ENCODE measurements at places on chromosomes 13 and 19.

DNA sequence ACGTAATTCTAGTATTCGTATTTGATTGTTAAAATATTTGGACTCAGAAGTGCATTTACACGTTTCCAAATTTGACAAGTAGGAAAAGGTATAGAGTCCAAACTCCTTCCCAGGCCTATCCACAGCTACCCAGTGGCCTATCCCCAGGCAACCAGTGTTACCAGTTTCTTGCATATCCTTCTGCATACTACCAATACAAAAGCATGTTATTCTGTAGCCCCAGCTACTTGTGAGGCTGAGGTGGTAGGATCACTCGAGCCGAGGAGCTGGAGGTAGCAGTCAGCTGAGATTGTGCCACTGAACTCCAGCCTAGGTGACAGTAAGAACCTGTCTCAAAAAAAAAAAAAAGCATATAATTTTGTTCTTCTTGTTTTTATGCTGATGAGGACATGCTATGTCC, 67.1 kb downstream of the LRCH1 start:
- no peak for DNase-seq

GRCh38 chr19:359653-359925, 15.0 kb upstream of the MIER2 start:
- no peak for DNase-seq

DNA sequence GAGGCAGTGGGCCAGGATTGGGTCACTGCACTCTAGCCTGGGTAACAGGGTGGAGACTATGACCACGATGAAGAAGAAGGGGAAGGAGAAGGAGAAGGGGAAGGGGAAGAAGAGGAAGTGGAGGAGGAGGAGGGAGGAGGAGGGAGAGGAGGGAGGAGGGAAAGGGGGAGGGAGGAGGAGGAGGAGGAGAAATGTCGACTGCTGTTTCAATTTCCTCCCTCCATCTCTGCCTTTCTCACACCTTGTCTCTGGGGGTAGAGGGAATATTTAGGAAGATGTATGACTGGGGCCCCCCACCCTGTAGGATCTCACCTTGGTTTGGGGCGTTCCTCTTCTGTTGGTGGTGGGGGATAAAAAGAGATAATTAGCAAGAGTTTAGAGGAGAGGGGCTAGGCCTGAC, 3.8 kb downstream of the TNNT1 start:
- no peak for DNase-seq

DNA sequence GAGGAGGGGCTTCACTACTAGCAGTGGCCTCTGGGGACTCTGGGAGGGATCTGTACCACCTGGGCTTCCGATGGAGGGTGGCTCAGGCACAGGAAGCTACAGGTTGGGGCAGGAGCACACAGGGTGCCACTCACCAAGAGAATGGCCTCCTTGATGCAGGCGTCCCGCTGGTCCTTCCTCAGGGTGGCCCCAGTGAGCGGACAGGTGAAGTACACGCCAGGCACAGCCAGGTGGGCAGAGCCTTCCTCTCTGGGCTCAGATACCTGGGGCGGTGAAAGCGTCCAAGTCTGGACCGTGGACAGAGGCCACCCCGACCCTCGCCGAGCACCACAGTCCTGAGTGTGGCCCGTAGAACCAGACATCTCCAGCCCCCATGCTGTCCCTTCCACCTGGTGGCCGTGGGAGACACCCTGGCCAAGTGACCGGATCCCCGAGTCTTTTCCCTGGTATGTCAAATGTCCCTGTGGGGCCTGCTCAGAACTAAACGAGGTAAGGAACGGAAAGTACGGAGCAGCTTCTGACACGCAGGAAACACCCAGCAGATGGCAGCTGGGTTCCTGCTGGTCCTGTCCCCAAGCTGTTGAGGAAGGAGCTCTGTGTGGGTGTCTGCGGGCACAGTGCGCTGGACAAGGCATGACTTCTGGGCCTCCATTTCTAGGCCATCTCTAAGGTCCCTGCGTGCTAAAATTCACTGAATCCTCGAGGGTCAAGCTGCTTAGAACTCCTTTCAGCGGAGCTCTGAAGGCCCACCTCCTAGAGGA, 5.2 kb downstream of the UBXN6 start:
- no peak for DNase-seq

DNA sequence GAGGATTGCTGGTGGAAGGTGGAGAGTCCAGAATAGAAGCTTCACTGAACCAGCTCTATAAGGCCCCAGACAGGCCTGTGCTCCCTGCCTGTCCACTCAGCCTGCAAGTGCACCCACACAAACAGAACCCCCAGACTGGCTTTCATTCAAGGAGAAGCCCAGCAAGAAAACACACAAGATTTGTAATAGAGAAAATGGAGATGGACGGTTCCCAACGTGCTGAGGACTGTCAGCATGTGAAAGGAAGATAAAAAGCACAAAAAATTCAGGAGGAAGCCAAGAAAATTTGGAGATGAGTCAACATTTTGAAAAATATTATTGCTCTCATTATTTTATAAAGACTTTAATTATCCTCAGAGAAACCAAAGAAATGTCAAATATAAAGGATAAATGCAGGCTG, 218.2 kb upstream of the SLC10A2 start:
- DNase-seq: no peak

- DNase-seq: peak; percentile 78
Measured at GRCh38 chr19:35211545-35212230, 16.9 kb downstream of the FAM187B start.

- DNase-seq: no peak
Measured at GRCh38 chr13:48678316-48678715, 24.6 kb downstream of the CYSLTR2 start.

- no peak for DNase-seq
Measured at GRCh38 chr13:72390909-72391308, 336.5 kb downstream of the MZT1 start.

- no peak for DNase-seq
Measured at GRCh38 chr13:35566340-35566739, 89.9 kb upstream of the MAB21L1 start.

DNA sequence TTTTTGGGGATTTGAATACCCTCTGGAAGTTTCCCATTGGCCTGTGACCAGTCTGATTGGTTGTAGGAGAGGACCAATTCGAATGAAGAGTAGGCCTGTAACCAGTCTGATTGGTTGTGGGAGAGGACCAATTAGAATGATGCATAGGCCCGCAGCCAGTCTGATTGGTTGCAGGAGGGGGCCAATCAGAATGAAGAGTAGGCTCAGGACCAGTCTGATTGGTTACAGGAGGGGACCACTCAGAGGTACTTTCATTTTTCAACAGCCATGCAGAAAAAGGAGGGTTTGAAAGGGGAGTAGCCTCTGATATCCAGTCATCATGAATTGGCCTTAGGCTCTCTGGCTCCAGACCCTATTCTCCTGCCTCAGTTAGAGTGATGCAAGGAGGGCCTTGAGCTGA, 30.4 kb upstream of the SLC1A5 start:
- no peak for DNase-seq

DNA sequence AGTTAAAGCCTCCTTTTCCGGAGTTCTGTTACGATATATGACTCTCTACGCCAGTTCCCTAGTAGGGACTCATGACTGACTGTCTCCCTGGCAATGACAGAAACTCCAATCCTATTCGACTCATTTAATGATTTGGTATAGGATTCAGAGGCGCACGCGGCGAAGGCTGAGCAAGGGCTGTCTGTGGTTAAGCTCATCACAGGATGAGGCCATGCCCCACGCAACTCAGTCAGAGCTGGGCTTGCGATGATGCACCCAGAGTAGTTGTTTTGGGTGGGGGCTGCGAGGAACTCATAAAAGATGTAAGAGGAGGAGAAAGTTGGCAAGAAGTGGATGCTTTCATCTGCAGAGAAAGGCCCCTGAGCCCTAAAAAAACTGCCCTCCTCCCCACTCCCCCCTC, 468 bp upstream of the SERTM1 start:
- no peak for DNase-seq

- DNase-seq: no peak
Measured at GRCh38 chr13:41289463-41289881, 21.6 kb upstream of the NAA16 start.

- no peak for DNase-seq
Measured at GRCh38 chr19:1910177-1910576, 5.0 kb downstream of the ADAT3 start.

GRCh38 chr19:41352609-41353465, 885 bp downstream of the TGFB1 start:
- peak; percentile 73 for DNase-seq

DNA sequence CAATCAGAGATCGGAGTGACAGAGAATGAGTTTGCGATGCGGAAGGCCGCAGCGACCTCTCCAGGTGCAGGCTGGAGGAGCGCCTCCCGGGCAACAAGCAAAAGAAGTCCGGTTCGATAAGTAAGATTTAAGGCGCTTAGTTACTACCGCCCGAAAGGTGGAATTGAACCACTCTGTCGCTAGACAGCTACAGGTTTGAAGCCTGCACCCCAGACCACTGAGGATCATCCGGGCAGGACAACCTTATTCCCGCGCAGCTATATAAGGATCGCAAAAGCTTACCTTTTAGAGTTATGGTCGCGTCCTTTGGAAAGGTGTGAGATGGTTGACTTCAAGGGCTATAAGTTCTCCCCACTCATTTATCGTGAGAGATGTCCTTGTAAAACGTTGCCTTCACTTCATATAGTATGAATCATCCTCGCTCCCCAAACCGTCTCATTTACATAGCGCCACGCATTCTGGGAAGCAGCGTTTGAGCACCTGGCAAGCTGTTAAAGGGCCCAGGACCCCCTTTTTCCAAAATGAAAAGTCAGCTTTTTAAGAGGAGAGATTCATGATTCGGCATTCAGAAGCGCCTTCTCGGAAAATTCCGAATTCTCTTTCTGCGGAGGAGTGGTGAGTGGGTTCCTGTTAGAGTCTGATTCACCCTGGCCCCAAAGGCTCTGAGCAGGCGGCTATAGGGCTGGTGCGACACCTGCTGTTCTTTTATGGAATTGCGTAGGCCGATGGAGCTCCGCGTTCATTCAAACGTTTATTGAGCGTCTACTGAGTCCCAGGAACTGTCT, 10.8 kb downstream of the FOSB start:
- DNase-seq: peak; percentile 91

GRCh38 chr19:46251416-46251815, 21.9 kb downstream of the IGFL1 start:
- no peak for DNase-seq

DNA sequence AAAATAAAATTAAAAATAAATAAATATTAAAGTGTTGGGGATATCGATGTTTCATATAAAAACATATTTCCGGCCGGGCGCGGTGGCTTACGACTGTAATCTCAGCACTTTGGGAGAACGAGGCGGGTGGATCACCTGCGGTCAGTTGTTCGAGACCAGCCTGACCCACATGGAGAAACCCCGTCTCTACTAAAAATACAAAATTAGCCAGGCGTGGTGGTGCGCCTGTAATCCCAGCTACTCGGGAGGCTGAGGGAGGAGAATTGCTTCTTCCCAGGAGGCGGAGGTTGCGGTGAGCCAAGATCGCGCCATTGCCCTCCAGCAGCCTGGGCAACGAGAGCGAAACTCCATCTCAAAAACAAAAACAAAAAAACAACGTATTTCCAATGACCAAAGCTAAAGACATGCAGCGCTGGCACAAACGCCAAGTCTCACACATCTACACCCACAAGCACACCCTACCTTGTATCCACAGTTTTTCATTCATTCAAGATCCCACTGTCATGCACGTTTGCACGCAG, 907 bp downstream of the ZNF569 start:
- DNase-seq: no peak

DNA sequence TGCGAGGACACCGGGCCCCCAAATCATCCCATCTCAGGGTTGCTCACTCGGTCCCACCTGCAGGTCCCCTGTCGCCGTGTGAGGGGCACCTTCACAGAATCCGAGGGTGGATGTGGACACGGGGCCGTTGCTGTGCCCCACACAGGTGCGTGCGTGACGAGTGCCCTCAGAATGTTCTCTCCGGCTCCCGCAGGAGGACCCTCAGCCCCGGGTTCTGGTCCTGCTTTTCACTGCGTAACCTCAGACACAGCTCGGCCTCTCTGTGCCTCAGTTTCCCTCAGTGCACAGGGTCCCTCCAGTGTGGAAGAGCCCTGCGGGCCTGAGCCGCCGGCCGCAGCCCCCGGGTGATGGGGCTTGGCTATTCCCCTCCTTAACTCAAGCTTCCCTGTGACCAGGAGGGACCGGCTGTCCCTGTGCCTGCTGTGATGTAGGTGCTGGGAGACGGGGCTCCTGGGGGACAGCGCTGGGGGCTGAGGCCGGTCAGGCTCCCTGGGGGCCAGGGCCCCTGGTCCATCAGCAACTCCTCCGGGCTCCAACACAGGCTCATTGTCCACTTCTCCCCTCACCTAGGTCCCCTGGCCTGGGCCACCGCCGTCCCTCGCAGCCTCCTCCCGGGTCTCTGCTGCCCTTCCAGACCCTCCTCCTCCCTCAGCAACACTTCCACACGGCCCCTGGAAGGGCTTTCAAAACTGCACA, 4.8 kb downstream of the SHC2 start:
- no peak for DNase-seq

DNA sequence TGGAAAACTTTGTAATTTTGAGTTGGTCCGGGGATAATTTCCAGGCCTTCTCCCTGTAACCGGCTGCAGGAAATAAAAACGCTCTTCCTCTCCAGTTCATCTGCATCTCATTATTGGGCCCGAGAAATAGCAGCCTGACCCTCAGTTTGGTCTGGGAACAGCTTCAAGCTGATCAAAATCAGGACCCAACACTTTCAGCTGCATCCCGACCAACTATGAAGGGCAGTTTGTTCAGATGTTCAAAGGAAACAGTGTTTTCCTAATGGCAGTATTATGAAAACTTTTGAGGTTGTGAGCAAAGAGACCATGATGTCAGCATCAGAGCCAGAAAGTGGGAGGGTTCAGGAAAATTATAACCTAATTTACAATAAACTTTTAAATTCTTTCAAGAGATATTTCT, 35.7 kb downstream of the STK24 start:
- no peak for DNase-seq

DNA sequence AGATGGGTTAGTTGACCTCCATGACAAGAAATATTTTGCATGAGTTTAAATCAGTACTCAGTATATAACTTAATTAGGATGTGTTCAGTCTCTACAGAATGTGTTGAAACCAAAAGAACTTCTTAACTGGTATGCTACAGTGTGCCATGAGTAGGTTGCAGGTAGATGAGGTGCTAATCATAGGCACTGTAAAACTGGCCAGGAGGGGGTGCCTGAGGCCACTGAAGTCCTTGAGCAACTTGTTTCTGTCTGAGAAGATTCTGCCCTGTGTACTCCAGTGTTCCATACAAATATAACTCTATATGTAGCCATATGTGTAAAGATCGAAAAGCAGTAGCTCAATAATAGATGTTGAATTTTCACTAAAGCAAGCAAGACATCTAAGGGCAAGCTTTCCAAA, 549.2 kb upstream of the KLF12 start:
- no peak for DNase-seq

DNA sequence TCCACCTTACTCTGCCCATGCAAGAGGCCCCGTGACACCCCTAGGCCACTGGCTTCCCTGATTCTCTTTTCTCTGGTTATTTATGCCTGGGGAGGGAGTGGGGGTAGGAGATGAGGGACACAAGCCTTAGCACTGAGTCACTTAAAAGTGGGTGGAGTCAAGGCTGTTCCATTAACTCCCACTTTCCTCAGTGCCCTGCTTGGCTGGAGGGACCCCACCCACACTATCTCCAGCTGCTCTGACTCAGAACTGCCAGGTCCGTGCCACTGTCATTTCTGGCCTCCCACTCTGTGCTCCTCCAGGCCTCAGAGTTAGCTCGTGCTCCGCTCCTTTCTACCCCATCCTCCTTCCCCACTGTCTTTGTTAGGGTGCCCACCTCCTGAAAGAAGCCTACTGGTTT, 113.4 kb upstream of the UQCRFS1 start:
- DNase-seq: peak; percentile 16

GRCh38 chr13:41500511-41500910, 43.2 kb downstream of the RGCC start:
- DNase-seq: no peak

GRCh38 chr13:83162493-83162892, 719.8 kb downstream of the SLITRK1 start:
- no peak for DNase-seq

- DNase-seq: no peak
Measured at GRCh38 chr13:32530841-32531253, 7.7 kb downstream of the N4BP2L2 start.
